ENCODE measurements at places on chromosomes 5 and 9.
A peak's percentile ranks its signal among the peaks of the same experiment; 100 is the strongest.

DNA sequence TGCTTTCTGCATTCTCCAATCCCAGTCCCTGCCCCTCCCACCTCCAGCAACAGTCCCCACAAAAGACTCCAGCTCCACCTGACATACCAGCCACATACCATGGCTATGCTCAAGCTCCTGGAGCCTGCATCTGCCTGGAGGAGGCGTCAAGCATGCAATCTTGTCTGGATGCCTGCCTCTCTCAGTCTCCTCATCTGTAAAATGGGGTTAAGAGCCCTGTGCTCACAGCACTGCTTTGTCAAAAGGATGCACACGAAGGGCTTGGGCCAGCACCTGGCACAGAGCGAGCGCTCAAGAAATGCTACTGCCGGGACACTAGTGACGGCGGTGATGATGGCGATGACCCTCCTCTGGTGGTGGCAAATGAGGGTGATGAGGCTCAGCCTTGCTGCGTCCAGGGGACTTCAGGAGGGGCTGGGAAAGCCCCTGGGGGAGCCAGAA is 202.9 kb upstream of the IER5L start:
- no peak for DNase-seq

DNA sequence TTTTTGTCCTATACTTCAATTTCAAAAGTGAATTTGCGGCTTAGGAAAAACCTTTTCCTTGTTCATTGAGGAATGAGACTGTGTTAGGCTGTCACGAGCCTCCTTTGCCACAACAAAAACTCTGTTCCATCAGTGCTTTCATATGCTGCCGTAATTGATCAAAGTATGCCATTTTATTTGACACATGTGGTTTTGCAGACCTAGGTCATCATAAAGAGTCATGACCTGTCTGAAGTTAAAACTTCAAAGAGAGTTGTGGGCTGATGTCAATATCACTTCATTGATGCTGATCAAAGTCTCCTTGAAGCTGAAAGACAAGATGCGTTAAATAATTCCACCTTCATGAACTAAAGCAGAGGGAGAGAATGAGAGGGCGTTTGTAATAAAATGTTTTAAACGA is 55.5 kb downstream of the SYK start:
- no peak for DNase-seq

GRCh38 chr5:86143837-86144236 is 473.9 kb upstream of the COX7C start:
- DNase-seq = no peak

DNA sequence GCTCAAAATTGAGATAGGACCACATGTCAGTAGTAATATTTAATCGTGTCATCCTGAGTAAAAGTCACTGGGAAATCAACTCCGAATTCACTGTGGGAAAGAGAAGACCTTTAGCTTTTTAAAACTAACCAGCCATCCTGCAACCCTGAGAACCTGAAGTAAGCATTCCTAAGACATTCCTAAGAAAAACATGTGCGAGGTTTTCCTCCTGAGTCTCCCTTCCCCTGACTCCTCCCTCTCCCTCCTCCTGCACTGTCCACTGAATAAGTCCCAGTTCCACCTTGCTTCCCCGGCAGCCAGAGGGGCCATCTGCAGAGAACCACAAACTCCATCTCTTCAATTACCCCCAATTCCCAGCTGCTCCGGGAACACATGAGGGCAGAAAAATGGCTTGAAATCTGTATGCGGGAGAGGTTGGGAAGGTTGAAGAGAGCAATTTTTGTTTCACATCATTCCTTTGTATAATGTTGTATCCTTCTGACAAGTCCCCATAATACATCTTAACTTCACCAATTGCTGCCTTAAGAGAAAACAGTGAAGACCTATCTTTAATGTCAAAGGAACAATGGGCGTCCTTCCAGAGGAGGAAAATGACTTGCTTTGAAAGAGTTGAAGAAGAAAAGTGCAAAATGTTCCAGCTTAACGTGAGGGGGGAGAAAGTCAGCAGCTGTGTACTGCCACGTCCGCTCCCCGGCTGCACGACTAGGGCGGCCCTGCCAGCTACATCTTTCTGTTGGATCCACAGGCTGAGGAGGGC is 186.3 kb downstream of the ZNF462 start:
- no peak for DNase-seq

DNA sequence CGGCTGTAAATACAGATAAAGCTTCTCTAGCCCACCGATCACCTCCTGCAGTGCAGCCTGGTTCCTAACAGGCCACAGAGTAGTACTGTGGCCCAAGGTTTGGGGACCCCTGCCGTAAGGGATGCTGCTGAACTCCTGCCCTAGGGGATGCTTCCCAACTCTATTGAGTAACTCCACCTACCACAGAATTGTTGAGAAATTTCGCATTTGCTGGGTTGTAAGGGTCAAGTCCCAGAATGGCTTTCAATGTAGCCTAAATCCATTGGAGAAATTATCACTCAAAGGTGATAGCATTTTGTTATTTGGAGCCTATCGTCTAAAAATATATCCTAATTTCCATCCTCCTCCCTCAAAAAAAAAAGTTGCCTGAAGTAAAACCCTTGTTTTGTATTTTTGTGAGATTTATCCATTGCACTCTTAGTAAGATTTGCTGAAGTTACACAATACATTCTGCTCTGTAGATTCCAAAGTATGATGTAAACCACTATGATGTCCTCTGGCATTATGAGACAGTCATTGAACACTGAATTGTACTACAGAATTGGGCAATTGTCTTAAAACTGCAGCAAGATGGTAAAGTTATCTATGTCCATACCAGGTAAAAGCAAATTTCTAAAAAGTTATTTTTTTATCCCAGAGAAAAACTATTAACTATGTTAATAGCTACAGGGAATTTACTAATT is 14.0 kb downstream of the ACTBL2 start:
- no peak for DNase-seq

- DNase-seq = no peak
These were observed 21.5 kb upstream of the RNF20 start for GRCh38 chr9:101512116-101512515.

DNA sequence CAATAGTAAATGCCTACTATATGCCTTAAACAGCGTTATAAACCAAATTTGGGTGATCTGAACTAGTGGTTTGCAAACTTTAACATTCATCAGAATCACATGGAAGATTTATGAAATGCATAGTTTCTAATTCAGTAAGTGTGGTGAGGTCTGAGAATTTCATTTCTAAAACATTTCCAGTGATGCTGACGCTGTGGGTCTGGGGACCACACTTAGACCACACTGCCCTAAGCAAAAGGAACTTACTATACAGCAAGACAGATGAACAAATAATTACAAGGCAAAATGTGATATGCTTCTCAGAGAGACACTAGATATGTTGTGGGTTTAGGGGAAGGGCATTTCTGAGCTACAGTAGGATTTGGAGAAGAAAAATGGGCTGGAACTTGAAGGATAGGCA is 72.6 kb downstream of the OXCT1 start:
- DNase-seq = no peak

- no peak for DNase-seq
These were observed 3.7 kb downstream of the NAA35 start for GRCh38 chr9:85944672-85945071.

DNA sequence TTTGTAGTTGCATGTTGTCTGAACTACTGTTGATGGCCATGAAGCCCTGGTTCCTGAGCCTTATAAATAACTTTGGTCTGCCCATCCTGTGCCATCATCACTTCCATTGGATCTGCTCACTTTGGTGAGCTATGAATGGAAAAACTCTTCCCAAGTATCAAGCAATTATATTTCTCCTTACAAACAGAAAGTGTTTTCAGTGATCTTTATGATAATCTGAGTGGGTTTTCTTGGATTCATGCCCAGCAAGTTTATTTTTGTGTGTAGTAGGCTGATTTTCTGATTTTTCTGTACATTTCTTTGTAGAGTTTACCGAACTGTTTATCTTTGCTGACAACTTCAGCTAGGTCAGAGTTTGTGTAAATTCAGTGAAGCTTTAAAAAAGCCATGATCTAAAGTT is 31.0 kb downstream of the CAMK4 start:
- no peak for DNase-seq

GRCh38 chr5:6587171-6587570 is 45.7 kb downstream of the NSUN2 start:
- no peak for DNase-seq

DNA sequence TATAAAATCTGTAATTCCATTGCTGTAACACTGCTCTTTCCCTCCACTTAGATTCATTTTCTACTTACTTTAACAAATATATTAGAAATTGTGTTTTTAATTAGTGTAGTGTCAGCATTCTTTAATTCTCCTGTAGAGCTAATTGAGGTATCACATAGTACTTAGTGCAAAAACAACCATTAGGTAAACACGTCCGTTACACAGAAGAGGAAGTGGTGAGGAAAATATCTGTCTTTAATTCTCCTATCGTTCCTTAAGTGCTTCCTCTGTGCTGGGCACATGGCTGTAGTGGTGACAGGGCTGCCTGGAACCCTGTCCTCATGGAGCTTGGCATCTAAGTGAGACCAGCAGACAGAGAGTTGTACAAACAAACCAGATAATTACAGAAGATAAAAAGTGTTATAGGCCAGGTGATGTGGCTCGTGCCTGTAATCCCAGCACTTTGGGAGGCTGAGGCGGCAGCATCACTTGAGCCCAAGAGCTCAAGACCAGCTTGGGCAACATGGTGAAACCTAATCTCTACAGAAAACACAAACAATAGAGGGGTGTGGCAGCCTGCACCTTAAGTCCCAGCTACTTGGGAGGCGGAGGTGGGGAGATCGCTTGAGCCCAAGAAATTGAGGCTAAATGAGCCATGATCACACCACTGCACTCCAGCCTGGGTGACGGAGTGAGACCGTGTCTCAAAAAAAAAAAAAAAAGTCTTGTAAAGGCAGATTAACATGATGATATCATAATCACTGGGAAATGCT is 36.4 kb downstream of the PARP8 start:
- peak; percentile 32 for DNase-seq

DNA sequence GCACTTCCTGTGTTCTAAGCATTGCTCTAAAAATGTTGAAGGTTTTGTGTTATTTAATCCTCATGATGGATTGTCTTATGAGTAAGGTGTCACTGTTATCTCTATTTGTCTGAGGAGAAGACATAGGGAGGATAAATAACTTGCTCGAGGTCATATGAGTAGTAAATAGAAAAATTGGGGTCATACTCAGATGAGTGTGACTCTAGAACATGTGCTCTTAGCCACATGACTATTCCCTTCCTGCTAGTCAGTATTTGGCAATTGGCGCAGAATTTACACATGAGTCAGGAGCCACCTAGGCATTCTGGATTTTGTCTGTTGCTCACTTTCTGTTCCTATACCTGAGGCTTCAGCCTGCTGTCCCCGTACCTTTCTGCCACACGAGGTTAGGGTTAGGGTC is 234.6 kb upstream of the CD180 start:
- DNase-seq = no peak

DNA sequence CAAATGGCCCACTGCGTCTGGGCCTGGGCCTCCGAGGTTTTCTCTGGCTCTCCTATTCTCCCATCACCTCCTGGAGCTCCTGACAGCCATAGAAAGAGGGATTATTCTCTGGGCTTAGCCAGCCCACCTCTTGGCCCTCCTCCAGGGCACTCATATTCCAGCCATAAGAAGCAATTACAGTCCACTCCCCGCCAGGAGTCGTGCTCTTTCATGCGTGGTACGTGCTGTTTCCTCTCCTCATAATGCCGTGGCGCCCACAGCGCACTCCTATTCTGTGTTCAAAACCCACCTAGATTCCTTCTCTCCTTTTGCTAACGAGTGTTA is 240.8 kb upstream of the ZNF462 start:
- DNase-seq = no peak

- no peak for DNase-seq
These were observed 111.9 kb downstream of the FBN2 start for GRCh38 chr5:128426090-128426534.

GRCh38 chr5:160616712-160617497 is 195.2 kb downstream of the PTTG1 start:
- DNase-seq = no peak

GRCh38 chr9:114503522-114504340 is 1.5 kb downstream of the WHRN start:
- peak; percentile 49 for DNase-seq

DNA sequence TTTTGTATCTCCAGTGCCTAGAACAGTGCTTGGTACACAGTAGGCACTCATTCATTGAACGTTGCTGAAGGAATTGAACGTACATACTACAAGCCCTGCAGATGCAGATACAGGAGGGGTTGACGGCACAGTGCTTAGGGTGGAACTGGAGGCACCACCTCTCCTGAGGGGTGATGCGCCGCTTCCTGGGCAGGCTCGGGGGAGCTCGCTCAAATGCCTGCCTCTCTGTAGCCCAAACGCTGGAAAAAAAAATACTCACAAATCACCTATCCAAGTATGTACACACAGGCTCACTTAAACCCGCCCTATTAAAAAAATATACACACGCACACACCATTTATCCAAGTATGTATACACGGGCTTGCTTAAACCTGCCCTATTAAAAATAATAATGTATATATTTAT is 536 bp upstream of the COMMD10 start:
- DNase-seq = peak; percentile 24

GRCh38 chr9:22446589-22446949 is at the start of gene DMRTA1:
Gene DMRTA1 (plus strand): TSS chr9:22446824. CDS start chr9:22447066, 242 bp downstream.
- DNase-seq = no peak

DNA sequence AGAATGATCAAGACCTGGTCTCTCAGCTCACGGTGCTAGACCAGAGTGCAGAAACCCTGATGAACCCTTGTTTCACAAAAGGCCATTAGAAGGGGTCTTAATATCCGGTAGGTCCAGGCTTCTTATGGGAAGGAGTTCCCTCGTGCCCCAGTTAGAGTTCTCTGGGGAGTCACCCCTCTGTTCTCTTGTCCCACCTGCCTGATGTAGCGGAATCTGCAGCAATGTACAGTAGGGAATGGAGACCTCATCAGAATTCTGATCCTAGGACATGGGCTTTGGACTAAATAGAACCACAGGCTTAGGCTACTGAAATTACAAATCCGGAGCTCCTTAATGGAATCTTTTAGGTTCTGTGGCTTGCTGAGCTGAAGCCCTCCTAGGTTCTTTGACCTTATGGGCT is 243.6 kb upstream of the IRX2 start:
- DNase-seq = no peak

DNA sequence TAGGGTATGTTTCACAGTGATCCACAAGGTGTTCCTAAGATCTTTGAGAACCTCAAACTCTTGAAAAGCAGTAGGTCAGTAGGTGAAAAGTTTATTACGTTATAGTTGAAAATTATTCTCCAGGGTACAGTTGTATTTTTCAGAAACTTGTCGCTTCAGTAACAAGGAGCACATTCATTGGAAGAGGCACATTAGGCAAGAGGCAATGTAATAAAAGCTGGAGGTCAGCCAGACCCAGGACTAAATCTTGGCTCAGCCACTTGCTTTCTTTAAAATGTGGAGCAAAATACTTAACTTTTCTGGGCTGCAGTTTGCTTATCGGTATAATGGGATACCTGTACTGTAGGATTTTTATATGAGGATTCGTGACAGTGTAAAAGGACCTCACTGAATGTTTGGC is 45.6 kb downstream of the TLE4 start:
- DNase-seq = no peak

- no peak for DNase-seq
These were observed 39.6 kb downstream of the NRG2 start for GRCh38 chr5:140003519-140003918.

GRCh38 chr5:115815006-115815692 is 1.3 kb downstream of the CDO1 start:
- no peak for DNase-seq

All from CD4-positive, alpha-beta T cell treated with Interleukin-17A for 1 hour (primary cell).